ENCODE measurements at places on chromosomes 1 and 21. TPM values are rescaled to one million over a fixed set of nuclear protein-coding genes. Genes with fewer than 3 reads are reported as not detected.

The CSF3R gene
- total RNA-seq: 5.5 TPM

DNA sequence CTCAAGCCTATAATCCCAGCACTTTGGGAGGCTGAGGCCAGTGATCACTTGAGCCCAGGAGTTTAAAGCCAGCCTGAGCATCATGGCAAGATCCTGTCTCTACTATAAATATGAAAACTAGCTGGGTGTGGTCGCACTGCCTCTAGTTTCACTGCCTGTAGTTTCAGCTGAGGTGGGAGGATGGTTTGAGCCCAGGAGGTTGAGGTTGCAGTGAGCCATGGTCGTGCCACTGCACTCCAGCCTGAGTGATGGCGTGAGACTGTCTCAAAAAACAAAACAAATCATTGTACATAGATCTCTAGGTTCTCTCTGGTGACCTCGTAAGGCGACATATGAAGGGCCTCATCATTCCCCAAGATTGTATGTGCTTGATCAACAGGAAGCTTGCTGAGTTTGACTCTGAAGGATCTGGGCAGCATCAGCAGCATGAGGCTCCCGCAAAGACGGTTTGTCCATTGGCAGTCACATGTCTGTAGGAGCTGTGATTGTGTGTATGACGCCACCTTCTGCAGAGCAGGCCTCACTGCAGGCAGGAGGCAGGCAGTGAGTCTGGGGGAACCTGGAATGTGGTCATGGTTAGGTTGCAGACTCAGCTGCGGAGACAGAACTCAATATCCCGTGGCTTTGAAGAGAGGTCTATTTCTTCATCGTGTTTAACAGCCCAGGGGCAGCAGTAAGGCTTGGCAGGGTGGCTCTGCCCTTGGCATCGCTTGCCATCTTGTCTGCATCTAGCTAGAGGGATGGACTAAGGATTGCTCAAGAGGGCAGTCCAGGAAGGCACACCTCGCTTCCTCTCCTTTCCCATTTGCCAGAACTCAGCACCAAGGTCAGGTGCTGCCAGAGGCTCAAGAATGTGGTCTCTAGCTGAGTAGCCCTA lies 14.0 kb downstream of the ATP5PO start:
- DNase-seq: no peak

The RHBG gene
- total RNA-seq: 0.71 TPM

The CLCA1 gene
- total RNA-seq: not detected

The SLC16A4 gene
- 0.46 TPM for total RNA-seq

DNA sequence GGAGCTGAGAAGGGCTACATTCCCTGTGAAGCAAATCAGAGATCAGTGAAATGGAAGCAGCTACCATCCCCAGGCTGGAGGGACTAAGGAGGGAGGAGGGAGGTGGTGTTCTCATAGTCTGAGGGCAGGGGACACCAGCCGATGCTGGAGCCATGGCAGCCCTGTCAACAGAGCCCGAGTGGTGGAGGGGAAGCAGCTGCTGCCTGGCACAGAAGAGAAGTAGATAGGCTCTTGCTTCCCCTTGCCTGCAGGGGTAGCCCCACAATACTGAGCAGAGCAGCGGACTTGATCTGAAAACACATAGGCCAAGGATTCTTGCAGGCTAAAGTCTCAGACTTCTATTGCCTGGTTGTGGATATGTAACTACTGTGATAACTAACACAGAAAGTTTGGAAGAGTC lies 255.1 kb downstream of the FGGY start:
- no peak for DNase-seq
